Right renal cortex interstitium (tissue), 3 donors: ENCODE measurements at places on chromosomes 7 and 10. TPM values are rescaled to one million over a fixed set of nuclear protein-coding genes. Genes with fewer than 3 reads are reported as not detected.

TAS2R5 gene
- 1.4 TPM for polyA plus RNA-seq

SLK gene
- polyA plus RNA-seq, result 71.0 TPM

SH3PXD2A gene
- polyA plus RNA-seq, result 27.1 TPM

GRCh38 chr7:73705551-73705920, 13.9 kb downstream of the STX1A start:
- DNase-seq, result no peak

DNA sequence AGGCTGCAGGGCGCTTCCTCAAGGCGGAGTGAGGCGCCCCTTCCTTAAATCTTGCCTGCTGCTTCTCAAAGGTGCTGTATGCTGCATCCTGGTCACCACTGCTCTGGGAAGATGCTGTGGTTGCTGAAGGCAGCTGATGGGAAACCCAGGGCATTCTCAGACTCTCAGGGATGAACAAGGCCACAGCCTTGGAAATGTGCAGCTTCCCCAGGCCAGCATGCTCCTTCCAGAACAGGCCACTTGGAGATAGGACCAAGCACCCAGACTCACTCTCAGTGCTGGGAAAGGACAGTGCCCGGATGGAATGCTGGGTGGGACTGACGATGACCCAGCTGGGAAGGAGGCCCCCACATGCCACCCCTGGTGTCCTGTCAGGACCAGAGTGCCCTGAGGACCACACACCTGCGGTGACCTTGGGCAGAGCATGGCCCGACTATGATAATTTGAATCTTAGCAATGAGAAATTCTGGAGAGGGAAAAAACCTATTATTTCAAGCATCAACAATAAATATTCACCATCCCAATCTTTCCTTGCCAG, 235.5 kb downstream of the TNS3 start:
- DNase-seq, result no peak

DNA sequence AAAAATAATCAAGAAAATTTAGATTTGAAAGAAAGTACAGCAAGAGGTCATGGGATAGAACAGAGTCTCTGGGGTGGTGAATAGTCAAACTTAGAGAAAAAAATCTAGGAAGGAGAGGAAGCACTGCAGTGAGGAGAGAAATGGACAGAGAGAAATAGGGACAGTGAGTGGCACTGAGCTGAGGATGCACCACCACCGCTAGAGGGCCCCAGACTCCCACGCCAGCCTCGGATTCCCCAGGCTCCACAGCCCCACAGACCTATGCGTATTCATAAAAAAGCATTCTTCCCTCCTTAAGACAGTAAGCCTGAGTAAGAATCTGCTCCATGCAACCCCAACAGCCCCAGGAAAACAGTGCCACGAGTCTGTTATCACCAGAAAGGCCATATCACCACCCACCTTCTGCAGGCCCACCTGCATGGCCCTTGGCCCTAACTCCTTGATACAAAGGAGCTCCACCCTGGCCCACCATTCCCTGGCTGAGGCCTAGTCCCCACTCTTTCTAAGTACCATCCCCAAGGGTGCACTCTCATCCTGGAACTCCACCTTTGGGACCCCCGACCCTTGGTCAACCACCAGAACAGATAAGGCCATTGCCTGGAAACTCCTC, 91.0 kb downstream of the ALOX5 start:
- peak; percentile 47 for DNase-seq

ENTPD1 gene
- 23.5 TPM for polyA plus RNA-seq
